ENCODE measurements at places on chromosomes 11 and 22. TPM values are rescaled to one million over a fixed set of nuclear protein-coding genes. Genes with fewer than 3 reads are reported as not detected.
A peak's percentile ranks its signal among the peaks of the same experiment; 100 is the strongest.

- DNase-seq = no peak
- H3K36me3 ChIP-seq = no peaks in the 10 kb centered on the region
- H3K27me3 ChIP-seq = no peaks in the 10 kb centered on the region
- H3K27ac ChIP-seq = no peak overlapping the region
Measured at GRCh38 chr11:8656291-8656690, 26.2 kb downstream of the TRIM66 start.

- H3K27me3 ChIP-seq = no peaks in the 10 kb centered on the region
- no peak for DNase-seq
- no peak overlapping the region for H3K27ac ChIP-seq
Measured at GRCh38 chr22:38214302-38215056, 12.7 kb downstream of the MAFF start.

Gene TEAD1
- total RNA-seq = 123 TPM

- no peaks in the 10 kb centered on the region for H3K36me3 ChIP-seq
- H3K4me1 ChIP-seq = peaks cover 49% of the 10 kb centered on the region
- H3K27me3 ChIP-seq = no peaks in the 10 kb centered on the region
- DNase-seq = peak; percentile 83
Measured at GRCh38 chr11:112292785-112293407, 32.2 kb upstream of the PLET1 start.
